ENCODE measurements at places on chromosomes 7 and 10.

DNA sequence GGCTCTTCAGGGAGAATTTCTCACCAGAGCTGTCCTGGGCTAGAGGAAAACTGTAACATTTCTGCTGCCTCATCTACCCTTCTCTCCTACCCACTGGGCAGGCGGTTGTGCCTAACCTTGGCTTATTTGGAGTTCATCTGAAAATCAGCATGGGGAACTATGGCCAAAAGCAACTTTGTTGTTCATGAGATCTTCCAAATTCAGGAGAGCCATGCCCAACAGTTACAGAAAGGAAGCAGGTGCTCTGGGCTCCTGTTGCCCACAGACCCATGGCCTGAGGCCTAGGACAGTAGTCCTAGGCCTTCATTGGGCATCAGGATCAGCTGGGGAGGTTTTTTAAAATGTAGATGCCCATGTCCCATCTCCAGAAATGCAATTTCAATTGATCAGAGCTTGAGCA lies 85.2 kb downstream of the GRID1 start:
- DNase-seq: no peak

DNA sequence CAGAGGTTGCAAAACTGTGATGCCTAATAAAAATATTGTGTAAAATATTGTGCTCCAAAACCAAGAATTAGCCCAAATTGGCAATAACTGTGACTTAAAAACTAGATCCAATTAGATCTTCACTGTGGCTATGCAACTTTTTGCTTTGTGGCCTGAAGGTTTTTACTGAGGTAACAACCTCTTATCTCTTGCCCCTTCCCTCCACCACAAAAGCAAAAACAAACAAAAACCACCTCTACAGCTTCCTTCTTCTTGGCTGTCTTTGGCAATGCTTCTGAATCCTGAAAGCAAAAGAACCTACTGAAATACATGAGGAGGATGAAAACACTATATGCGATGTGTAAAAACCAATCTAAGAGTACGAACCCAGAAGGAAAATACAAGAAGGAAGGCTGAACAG lies 226.7 kb upstream of the MBL2 start:
- no peak for DNase-seq

DNA sequence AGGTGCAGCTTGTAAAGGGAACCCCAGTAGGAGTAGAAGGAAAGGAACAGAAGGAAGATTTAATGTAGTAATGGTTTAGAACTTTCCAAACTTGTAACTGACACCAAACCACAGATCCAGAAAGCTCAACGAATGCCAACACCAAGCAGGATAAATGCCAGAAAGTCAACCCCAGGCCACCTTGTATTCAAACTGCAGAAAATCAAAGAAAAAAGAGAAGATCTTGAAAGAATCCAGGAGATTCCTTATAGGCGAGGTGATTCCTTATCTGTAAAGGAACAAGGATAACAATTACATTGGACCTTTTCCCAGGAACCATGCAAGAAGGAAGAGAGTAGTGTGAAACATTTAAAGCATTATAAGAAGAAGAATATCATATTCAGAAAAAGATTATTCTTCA lies 93.6 kb downstream of the NKX6-2 start:
- DNase-seq: no peak

- no peak for DNase-seq
These were observed 118.6 kb downstream of the ZMIZ1 start for GRCh38 chr10:79187121-79187940.

- DNase-seq: no peak
These were observed 34.4 kb upstream of the CABCOCO1 start for GRCh38 chr10:61628151-61628874.

GRCh38 chr10:43093423-43094076 lies 16.7 kb downstream of the RET start:
- peak; percentile 56 for DNase-seq

DNA sequence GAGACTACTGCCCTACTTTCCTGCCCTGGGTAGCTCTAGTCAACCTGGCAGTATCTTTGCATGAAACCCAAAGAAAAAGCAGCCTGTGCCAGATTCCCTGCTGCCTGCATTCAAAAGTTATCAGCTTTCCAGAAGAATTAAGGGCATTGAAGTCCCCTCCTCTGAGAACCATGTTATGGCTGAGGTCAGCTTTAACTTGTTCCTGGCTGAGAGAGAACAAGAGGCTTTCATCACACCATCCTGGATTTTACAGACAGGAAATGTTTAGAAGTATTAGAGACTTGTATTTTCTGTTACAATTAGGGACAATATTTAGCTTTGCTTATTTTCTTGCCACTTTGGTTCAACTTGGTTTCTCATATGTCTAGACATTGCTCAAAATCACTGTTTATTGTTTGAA lies 238.8 kb downstream of the ARL4A start:
- no peak for DNase-seq

- DNase-seq: no peak
These were observed 46.4 kb upstream of the KMT2E start for GRCh38 chr7:104967595-104967994.

DNA sequence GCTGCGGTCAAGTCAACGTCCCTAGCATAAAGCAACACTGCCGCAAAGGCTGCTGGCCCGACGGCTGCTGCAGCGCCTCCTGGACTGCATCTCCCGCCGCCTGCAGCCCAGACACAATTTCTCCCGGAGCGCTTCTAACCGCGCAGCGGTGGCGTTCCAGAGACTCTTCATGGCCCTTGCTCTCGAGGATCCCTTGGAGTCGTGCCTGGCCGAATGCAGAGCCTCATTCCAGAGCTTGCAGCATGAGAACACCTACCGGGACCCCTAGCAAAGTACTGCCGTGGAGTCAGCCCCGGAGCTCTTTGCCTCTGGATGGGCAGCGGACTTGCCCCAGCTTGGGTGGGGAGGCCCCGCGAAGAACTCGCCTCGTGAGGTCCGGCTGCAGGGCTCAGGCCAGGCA lies 79.7 kb upstream of the ZNF32 start:
- DNase-seq: peak; percentile 45

GRCh38 chr7:105673367-105674084 lies 92.2 kb upstream of the EFCAB10 start:
- no peak for DNase-seq

- DNase-seq: no peak
These were observed 268.6 kb downstream of the SEC23IP start for GRCh38 chr10:120161111-120161510.

DNA sequence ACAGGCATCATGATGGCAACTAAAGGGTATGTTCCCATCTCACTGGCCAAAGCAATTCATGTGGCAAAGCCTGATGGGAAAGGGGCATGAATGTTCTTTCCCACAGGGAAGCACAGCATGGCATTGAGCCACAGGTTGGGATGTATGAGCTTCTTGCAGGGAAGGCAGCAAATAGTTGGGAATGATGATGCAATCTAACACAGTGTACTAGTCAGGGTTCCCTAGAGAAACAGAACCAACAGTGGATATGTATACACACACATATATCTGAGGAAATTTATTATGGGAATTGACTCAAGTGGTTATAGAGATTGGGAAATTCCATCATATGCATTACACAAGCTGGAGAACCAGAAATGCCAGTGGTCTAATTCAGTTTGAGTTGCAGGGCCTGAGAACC lies 253.6 kb upstream of the NPVF start:
- no peak for DNase-seq

DNA sequence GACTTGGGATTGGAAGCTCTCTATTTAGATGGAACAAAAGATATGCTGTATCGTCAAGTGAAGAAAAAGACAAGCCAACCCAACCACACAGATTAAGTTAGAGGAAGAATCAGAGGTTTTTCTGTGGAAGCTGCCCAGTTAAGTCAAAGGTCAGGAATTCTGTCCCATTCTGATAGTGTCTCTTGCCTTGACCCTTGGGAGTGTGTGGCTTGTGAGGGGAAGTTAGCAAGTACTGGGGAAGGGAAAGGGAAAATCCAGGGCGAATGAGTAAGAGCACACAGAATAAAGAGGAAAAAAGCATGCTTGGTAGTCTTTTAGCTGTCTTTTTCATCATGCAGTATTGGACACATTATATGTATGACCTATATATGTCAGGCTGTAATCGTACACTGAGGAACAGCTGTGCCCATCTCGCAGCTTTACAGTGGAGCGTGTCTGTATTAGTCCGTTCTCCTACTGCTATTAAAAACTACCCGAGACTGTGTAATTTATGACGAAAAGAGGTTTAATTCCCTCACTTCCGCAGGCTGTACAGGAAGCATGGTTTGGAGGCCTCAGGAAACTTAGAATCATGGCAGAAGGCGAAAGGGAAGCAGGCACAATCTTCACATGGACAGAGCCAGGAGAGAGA lies 197.2 kb downstream of the GALNT17 start:
- DNase-seq: no peak

DNA sequence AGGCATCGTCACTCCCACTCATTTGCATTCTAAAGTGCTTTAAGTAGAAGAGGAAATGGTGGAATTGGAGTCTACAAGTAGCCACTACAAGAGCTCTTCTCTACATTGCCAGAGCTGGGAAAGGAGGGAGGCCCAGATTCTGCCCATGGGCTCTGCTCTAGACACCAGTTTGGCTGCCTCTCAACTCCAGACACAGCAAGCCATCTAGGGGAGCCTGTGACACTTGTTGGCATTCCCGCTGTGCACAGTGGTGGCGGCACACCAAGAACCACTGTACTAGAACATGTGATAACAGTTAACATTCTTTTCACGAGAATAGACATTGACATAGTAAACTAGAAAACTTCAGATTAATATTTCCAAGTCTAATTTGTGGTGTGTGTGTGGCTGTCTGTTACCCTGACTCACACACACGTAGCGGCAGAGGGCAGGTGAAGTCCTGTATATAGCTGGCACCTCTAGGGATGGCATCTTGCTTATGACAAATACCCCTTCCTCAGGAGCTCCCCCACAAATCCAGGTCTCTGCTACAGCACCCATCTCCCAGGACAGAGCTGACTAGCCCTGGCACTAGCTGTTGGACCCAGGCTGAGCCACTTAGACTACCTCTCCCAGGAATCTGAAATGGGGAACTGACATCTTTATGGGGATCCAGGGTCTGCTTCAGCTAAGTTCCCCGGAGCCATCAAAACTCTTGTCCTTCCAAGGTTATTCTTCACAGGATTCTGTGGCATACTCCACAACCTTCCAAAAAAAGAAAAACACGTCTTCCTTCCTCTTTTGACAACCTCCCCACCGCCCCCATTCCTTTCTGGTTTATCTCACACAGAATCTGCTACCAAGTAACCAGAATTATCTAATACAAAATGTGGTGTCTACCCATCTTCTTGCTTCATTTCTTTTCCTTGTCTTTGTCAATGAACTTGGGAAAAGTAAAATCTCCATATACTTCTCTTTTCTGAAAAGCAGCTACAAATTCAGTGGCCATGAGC lies 54.7 kb upstream of the MRLN start:
- DNase-seq: no peak

DNA sequence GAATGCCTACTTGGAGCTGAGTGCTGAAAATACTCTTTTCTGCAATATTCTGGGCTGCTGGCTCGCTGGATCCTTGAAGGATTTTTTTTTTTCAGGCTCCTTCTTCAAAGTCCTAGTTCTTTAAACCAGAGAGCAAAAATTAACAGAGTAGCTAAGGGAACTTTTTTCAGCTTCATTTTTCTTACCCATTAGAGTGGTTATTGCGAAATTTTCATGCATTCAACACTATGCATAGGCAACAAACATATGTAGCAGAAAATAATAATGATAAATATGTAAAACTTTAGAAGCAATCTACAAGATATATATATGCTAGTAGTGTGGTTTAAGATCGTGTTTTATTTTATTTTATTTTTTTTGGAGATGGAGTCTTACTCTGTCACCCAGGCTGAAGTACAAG lies 264.6 kb downstream of the SFMBT2 start:
- DNase-seq: no peak

GRCh38 chr7:41809940-41810576 lies 107.2 kb upstream of the INHBA start:
- no peak for DNase-seq

DNA sequence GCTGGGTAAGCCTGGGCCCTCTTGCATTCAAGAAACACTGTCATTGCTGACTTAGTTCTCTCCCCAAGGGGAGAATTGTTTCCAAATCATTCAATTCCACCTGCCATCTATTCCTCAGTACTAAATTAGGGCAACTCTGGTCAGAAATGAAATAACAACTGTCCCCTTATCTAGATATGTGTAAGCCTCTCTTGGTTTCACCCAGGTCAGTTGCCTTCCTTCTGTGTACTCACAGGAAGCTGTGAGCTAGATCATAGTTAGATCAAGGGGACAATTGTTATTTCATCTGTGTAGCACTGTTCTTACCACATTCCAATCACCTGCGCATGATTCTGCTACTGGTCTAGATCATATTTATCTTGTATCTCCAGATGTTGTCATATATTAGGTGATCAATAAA lies 483.0 kb upstream of the SORCS1 start:
- no peak for DNase-seq

DNA sequence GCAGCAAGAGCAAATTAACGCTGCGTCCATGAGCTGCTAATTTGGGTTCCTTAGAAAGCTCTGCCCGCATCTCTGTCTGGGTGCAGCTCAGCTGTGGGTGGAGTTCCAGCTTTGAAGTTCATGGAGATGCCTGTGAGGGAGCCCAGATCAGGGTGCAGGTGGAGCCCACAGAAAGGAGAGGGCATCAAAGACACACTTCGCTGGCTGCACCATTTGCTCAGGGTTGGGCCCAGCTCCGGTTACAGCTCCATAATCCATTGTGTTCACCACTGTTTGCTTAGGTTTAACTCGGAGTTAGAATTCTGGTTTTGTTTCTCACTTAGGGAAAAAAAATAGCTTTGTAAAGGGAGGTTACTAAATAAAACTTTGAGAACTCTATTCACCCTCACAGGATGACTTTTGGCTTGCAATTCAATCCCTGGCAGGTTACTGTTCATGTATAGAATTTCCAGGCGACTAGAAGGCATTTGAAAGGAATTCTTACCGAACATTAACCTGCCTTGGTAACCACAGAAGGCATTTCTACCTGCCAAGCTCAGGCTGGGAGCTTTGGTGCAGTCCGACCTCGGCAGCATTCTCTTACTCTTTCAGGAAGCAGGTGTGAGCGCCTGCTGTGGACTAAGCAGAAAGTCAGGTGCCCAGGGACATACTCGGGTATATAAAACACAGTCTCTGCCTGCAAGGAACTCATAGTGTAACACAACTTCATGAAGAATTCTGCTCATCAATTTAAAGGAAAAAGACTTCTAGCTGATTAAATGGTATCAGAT lies 179.5 kb upstream of the RNF32 start:
- DNase-seq: no peak

GRCh38 chr7:82705517-82706260 lies 262.1 kb upstream of the CACNA2D1 start:
- DNase-seq: no peak

DNA sequence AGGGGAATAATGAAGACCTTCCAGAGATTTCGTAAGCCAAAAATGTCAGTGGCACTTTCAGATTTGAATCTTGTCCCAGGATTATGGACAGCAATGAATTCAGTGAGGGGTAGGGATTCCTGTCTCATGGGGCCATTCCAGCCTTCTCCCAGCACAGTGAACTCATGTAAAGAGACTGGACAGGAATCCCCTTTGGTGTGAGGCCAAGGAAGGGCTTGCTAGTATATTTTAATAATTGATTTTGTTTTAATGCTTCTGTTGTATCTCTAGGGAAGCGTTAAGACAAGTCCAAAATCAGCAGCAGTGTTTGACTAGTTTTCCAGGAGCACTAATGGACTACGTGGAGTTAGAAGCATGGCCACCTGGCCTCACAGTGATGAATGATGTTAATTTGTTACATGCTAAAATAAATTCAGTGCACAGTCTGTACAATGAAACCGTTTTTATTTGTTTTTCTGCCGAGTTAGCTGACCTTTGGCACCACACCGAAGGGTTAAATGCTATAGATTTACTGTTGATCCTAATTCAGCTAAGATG lies 214.0 kb upstream of the DKK1 start:
- DNase-seq: no peak

GRCh38 chr7:77258593-77258992 lies 59.0 kb upstream of the FGL2 start:
- DNase-seq: no peak

- no peak for DNase-seq
These were observed at the start of gene KCP for GRCh38 chr7:128910569-128910945. Gene KCP (minus strand): TSS chr7:128910709. CDS start chr7:128910676, 33 bp downstream.

All from urothelium cell line (cell line).